ENCODE measurements at places on chromosomes 5 and 9.

GRCh38 chr5:124643336-124643735 is 103.1 kb downstream of the ZNF608 start:
- no peak for DNase-seq

- no peak for DNase-seq
Observed at GRCh38 chr5:154568589-154568988, 90.6 kb upstream of the HAND1 start.

GRCh38 chr5:60469286-60469685 is 230.7 kb downstream of the DEPDC1B start:
- DNase-seq, result no peak

- no peak for DNase-seq
Observed at GRCh38 chr5:66993448-66993847, 203.2 kb downstream of the CD180 start.

- DNase-seq, result no peak
Observed at GRCh38 chr5:1962619-1963355, 80.1 kb upstream of the IRX4 start.

DNA sequence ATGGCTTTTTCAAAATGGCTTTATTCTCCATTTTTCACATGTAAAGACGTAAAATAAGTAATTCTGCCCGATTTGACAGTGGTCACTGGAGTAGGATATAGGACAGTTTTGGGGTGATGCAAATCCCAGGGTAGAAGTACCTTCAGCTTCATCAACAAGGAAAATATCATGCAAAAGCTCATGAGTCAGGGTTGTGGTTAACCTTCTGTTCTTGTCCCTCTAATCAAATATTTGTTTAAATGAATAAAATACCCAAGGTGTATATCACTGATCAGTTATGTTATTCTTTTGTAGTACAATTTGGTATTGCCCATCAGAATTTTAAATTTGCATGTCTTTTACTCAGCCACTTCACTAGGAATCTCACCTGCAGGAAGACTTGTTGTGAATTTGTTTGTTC is 40.0 kb downstream of the FBXL7 start:
- no peak for DNase-seq

Measured in T-helper 2 cell (primary cell).